ENCODE measurements at places on chromosomes 6 and 20.
A peak's percentile ranks its signal among the peaks of the same experiment; 100 is the strongest.

DNA sequence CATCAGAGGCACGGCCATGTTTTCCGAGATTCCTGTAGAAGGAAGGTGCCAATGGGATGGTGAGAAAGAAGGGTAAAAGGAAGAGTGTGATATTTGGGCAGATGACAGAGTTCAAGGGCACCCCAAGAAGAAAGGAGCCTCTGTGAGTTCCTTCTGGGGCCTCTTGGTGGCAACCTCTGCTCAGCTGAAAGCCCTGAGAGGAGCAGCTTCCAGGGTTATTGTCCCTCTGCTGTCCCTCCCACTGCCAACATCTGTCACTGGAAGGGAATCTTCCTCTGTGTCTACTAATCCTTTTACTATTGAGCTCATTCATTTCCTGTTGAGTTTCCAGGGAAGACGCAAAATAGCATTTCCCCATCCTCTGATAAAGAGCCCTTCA lies 40.0 kb upstream of the KCNK16 start:
- no peak for DNase-seq

DNA sequence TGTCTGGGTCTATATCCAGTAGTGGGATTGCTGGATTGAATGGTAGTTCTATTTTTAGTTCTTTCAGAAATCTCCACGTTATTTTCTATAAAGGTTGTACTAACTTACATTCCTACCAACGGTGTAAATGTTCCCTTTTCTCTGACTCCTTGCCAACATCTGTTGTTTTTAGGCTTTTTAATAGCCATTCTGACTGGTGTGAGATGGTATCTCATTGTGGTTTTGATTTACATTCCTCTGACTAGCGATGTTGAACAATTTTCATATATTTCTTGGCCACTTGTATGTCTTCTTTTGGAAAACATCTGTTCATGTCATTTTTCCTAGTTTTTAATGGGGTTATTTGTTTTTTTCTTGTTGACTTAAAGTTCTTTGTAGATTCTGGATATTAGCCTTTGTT lies 99.3 kb downstream of the BMP2 start:
- DNase-seq, result no peak

DNA sequence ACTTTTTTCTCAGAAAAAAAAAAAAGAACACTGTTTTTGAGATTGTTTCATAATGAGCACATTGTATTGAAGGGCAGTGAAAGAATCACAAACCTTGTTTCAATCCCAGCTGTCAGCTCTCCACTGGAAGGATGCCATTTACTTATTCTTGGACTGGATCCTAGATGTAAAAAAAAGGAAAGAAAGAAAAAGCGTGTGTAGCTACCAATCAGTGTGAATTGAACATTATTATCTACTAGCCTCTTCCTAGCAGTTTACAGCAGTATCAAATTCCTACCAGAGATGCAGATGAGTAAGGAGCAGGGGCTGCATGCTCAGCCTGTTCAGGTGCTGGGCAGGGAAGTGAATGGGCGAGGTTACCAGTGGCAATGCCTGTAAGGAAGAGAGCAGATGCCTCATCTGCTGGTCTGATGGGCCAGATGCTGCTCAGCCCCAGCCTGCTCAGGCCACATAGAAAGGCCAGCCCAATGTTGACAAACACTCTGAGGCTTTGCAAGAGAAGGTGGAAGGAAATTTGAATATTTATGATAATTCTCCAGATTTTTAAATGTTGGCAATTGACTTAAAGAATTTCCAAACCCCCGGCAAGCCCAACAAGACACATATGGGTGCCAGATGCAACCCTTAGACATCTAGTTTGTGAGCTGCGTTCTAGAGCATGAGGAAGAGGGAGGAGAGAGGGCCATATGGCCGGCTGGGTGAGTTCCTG lies 189.5 kb downstream of the IBTK start:
- DNase-seq, result no peak

GRCh38 chr6:155259897-155260296 lies 3.9 kb upstream of the CLDN20 start:
- DNase-seq, result no peak

GRCh38 chr20:47981222-47981621 lies 195.9 kb upstream of the SULF2 start:
- no peak for DNase-seq

DNA sequence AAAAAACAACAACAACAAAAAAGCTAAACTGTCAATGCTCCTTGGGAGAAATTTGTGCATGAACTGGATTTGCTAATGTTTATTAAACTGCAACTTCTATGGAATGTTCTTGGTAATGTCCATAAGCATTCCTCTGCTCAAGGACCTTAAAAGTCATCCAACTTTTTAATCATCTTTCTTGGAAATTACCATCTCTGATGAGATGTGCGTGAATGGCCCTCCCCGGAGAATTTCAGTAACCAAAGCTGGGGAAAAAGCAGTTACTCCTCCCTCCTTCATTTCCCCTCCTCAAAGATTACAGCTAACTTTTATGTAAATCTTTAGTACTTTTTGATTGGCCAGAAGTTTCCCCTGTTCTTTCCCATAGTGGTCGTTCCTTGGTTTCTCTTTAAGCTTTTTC lies 5.2 kb downstream of the TBCC start:
- peak; percentile 12 for DNase-seq

DNA sequence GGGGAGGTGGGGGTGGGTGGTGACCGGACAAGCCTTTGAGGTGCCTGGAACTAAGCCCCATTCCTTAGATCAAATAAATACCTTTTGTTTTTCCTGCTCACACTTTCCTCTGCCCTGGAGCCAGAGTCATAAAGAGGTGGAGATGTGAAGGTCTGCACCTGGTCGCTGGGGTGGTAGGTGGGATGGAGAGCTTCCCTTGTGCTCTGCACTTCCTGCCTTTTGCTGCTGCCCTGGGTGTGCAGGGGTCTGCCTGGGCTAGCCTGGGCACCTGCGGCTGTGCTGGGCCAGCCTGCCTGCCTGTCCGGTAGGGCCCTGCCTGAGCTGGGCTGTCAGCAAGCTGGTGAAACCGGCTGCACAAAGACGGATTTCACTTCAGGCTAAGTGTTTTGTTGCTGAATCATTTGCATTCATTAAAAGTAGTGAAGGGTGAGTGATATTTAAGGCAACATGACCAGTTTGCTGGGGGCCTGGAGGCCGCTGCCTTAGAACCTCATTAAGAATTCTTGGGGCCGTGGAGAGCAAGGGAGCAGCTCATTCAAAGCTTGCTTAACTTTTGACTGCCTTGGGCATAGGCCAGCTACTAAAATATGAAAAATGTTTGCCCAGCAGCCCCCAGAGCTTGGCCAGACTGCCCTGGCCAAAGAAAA lies 20.5 kb downstream of the PTK7 start:
- DNase-seq, result no peak

DNA sequence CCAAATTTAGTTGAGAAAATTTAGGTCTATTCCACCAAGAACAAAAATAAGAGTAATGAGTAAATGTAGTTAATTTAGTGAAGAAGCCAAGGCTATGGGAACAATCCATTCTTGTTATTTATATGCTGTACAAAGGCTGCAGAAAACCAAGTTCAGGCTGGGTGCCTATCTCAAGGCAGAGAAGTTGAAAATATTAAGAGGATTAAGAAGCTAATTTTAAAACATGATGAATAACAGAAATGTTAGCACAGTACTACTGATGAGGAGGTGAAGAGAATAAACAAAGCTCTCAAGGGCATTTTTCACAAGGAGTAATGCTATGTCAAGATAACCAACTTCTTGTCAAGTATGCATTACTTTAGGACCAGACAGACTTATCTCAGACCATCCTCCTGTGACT lies 68.6 kb downstream of the RCAN2 start:
- no peak for DNase-seq

DNA sequence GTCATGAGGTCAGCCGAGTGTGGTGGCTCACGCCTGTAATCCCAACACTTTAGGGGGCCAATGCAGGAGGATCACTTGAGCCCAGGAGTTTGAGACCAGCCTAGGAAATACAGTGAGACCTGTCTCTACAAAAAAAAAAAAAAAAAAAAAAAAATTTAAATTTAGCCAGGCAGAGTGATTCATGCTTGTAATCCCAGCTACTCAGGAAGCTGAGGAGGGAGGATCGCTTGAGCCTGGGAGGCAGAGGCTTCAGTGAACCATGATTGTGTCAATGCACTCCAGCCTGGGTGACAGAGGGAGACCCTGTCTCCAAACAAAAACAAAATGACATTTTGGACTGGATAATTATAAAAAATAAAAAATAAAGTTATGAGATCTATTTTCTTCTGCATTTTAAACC lies 56.2 kb downstream of the ADGRF1 start:
- DNase-seq, result no peak

GRCh38 chr6:19998541-19998940 lies 161.4 kb downstream of the ID4 start:
- DNase-seq, result no peak

- DNase-seq, result no peak
Observed at GRCh38 chr6:137089305-137089704, 44.5 kb upstream of the IL20RA start.

DNA sequence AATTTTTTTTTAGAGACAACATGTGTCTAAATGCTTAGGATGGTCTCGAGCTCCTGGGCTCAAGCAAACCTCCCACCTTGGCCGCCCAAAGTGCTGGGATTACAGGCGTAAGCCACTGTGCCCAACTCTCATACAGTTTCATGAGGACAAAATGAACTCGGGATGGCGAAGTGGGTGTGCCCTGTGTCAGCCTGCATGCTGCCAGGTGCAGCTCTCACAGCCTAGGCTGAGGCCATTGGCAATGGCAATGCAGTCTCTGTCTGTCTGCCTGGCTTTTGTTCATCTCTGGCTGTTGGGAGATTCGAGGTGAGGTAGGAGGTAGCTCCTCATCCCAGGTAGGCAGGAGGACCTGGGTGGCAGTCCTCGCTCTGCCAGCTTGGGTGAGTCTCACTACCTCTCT lies 88.0 kb downstream of the CHMP4B start:
- DNase-seq, result no peak

All from suppressor macrophage treated with lipopolysaccharide for 4 hours (primary cell).